NCI-H510A (cell line): ENCODE measurements at places on chromosomes 1 and 21.

GRCh38 chr1:210815641-210816550 lies 318.1 kb downstream of the KCNH1 start:
- DNase-seq = no peak

- no peak for DNase-seq
These were observed 12.2 kb upstream of the MIXL1 start for GRCh38 chr1:226211181-226211821.

DNA sequence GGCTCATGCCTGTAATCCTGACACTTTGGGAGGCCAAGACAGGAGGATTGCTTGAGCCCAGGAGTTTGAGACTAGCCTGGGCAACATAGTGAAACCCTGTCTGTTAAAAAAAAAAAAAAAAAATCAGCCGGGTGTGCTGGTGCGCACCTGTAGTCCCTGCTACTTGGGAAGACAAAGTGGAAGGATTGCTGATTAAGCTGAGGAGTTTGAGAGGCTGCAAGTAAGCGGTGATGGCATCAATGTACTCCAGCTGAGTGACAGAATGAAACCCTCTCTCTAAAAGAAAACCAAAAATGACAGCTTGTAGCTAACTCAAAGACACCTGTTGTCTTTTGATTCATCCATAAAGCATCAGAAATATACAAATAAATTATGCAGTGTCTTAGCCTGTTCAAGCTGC lies 31.8 kb downstream of the SIPA1L2 start:
- no peak for DNase-seq

- DNase-seq = no peak
These were observed 5.5 kb upstream of the JUN start for GRCh38 chr1:58789322-58789856.

- DNase-seq = no peak
These were observed 106.5 kb downstream of the PLPP3 start for GRCh38 chr1:56472860-56473259.

DNA sequence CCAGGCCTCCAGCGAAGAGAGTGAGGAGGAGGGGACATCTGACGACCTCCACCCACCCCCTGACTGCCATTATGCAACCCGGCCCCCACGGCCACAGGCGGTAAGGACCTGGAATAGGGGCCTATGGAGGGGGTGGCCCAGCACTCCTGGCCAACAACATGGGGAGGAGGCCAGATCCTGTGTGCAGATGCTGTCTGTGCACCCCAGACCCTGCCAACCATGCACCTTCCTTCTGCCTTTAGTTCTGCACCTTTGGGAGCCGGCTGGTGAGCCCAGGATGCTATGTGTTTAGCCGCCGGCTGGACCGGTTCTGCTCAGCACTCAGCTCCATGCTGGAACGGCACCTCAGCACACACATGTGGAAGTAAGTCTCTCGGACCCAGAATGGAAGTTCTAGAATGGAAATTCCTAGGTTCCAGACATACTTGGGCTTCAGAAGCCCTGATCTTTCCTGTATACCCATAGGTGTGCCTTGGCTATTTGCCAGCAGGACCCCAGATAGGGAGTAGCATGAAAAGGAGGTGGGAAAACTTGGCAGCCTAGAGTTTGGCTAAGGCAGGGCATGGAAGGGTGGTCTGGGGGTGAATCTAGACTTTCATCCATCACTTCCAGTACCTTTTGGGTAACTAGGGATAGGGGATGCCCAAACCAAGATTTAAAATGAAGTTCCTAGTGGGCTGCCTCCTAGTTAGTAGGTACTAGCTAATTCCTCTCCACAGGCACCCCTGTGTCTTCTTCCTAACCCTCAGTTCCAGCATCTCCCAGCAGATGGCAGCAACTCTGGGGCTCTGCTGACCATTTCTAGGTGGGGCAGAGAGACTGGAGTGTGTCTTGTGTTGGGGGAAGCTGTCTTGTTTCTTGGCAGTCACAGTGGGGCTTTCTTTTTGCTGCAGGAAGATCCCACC lies 3.6 kb upstream of the CYB561D1 start:
- no peak for DNase-seq

DNA sequence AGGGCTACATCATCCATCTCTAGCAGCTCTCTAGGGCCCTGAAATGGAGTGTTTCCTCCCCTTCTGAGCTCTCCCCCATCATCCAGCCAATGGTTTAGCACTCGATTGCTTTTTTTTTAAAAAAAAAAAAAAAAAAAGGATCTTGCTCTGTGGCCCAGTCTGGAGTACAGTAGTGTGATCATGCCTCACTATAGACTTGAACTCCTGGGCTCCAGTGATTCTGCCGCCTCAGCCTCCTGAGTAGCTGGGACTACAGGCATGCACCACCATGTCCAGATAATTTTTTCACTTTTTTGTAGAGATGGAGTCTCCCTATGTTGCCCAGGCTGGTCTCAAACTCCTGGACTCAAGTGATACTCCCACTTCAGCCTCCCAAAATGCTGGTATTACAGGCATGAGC lies 12.1 kb upstream of the ITPKB start:
- no peak for DNase-seq

DNA sequence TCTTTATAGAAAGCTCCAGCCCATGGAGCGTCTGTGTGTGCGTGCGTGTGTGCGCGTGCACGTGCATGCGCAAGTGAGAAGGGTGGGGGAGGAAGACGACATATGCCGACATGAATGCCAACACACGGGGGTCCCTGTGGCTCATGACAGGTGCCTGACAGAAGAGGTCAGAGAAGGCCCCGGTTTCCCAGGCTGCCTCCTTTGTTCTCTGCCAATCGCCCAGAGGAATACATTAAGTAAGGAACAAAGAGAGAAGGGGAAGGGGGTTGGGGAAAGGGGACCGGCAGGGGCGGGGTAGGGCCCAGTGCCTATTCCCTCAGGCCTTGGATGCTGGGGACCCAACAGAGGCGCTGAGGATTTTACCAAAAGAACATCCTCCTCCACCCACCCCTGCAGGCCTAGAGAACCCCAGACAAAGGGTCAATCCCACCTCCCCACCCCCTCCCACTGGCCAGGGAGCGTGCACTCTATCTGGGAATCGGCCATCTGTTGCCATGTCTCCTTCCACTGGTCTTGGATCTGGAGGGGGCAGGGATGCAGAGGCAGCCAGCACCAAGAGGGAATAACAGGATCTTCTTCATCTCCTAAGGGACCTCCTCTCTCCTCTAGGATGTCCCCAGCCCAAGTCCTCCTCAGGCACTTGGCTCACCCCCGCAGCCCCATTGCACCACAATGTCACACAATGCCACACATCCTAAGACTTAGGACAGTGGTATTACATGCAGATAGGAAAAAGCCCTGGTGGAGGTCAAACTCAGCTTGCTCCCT lies 39.4 kb downstream of the PIK3C2B start:
- no peak for DNase-seq

GRCh38 chr1:204301171-204301957 lies 58.4 kb downstream of the PLEKHA6 start:
- DNase-seq = no peak

DNA sequence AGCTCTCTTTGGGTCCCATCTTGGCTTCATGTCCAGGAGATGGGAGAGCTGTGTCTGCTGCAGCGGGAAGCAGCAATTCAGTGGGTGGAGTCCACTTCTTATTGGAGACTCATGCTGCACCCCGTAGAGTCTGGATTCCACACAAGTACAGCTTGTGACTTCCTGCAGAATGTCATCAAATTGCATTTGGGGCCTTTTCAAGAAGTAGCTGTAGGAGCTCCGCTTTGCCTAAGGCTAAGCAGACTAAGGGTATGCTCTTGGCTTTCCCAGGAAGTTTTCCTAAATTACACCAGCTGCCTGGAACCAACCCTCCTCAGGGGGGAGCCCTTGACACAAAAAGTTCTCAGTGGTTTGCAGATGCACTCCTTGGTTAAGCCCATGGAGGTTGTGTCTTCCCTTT lies 5.7 kb upstream of the MOB3C start:
- no peak for DNase-seq

GRCh38 chr21:31566064-31566463 lies 93.4 kb upstream of the SOD1 start:
- DNase-seq = no peak

- no peak for DNase-seq
These were observed 515.1 kb downstream of the OMA1 start for GRCh38 chr1:58031416-58031815.

DNA sequence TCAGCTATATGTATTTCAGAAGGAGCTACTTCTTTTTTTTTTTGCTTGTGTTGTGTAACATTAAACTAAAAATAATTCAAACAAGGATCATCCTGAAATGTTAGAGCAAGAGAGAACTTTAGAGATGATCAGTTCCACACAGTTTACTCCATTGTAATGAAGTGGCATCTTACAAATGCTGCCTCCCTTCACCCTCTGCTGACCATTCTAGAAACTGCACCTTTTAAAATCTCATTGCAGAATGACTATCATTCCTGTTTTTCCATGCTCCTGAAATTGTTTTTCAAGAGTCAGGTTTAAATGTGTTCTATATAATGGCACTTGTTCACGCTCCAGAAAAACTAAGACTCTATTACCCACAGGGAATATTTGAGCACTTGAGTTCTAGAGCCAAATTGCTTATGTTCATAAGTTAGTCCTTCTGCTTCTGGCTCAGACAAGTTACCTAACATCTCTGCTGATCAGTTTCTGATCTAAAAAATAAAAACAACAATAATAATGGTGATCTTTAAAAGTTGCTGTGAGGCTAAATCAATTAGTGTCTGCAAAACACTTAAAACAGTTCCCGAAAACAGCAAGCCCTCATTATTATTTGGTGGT lies 21.5 kb upstream of the SLC44A5 start:
- peak; percentile 16 for DNase-seq

GRCh38 chr1:162822391-162823200 lies 32.1 kb downstream of the HSD17B7 start:
- peak; percentile 32 for DNase-seq

DNA sequence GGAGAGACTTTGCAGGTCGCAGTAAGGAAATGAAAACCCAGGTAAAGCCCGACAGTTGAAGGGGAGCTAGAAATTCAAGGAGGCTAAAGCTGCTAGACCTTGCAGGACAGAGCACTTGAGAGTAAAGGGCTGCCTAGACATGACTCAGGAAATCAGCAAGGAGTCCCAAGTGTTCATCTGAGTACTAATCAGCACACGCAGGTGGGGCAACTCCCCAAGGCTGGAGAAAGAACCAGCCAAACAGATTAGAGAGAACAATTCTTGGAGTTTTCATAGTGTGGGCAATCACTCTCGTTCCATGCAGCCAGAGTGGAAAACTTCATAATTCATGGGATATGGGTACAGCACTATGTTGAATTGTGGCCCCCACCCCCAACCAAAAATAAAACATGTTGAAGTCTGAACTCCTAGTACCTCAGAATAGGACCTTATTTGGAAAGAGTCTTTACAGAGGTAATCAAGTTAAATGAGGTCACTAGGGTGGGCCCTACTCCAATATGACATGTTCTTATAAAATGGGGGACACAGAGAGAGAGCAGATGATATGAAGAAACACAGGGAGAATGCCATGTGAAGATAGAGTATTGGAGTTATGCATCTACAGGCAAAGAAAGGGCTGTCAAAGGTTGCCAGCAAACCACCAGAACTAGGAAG lies 28.0 kb downstream of the SYDE2 start:
- no peak for DNase-seq

DNA sequence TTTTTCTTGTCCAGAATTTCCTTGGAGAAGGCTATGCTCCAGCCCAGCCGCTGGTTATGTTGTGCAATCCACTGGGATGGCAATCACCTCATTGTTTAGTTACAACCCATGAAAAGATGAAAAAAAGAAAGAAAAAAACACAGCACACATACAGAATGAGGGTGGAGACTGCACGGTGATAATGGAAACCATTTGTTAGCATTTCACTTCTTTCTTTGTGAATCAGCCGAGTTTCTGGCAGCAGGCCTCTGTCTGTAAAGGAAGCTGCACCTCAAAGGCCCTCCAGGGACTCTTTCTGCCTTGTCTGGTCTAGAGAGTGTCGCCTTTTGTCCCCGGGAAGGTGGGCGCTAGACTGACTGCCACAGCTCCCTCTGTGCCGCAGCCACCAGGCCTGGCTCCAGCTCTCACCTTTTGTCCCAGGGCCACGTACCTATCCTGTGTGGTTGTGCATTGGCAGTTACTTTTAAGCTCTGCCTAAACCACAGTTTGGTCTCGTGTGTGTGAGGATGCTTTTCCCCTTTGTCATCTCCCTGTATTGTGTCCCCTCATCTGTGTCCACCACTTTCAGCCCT lies 35.6 kb downstream of the NGF start:
- no peak for DNase-seq

GRCh38 chr1:226480461-226480860 lies 68.1 kb upstream of the STUM start:
- no peak for DNase-seq

- no peak for DNase-seq
These were observed 51.0 kb downstream of the KCNK2 start for GRCh38 chr1:215133532-215133931.

DNA sequence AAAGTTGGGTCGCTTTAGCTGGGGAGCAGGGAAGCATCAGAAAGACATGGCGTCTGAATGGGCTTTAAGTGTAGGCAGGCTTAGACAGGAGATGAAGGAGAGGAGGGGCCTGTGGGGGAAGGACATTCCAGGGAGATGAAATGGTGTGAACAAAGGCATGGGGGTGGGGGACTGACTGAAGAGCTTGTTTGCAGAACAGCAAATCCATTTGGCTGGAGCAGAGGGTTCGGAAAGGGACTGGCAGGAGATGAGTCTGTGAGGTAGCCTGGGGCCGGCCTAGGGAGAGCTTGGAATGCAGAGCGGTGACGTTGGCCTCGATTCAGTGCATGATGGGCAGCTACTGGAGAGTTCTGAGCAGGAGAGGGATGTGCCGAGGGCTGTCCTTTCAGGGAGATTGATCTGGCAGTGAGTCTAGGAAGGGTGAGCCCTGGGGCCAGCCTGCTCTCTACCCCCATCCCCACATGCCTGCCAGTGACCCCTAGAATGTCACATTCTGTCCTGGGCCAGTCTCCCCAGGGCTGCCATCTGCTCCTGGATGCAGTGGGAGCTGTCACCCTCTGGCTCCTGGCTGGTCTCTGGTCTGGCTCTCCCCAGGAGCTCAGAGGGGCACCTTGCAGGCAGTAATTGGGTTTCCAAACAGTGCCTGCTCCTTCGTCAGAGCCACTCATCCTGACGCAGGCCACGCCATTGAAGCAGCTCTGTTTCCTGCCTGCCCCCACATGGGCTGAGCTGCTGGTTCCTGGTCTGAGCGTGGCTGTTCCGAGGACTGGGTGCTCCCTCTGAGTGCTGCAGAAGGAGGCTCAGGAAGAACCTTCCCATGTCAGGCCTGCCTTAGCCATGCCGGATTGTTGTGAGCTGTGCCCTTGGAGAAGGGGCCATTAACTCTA lies 22.3 kb upstream of the TMEM222 start:
- DNase-seq = no peak

DNA sequence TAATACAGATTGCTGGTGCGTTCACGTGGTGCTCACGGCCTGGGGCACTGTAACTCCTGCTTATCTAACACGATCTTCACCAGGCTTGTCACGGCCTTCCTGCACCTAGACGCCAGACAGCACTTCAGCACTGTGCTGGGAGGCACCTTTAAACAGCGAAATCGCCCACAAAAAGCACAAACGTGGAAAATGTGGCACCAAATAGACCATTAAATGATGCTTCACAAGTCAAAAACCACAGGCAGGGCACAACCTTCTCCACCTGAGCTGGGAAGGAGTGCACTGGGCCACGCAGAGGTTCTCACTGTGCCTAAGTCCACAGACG lies 20.0 kb downstream of the IBA57 start:
- DNase-seq = no peak

- DNase-seq = no peak
These were observed 3.4 kb upstream of the ROR1 start for GRCh38 chr1:63770381-63770780.

GRCh38 chr1:213051127-213051880 lies at the start of gene RPS6KC1:
Gene RPS6KC1, plus strand, starts transcription at chr1:213051241. Its CDS starts 164 bp downstream, at chr1:213051405.
- DNase-seq = peak; percentile 80

- no peak for DNase-seq
These were observed 7.3 kb upstream of the IFNGR2 start for GRCh38 chr21:33395891-33396331.
